ENCODE measurements at places on chromosomes 2 and 18.
A peak's percentile ranks its signal among the peaks of the same experiment; 100 is the strongest.

DNA sequence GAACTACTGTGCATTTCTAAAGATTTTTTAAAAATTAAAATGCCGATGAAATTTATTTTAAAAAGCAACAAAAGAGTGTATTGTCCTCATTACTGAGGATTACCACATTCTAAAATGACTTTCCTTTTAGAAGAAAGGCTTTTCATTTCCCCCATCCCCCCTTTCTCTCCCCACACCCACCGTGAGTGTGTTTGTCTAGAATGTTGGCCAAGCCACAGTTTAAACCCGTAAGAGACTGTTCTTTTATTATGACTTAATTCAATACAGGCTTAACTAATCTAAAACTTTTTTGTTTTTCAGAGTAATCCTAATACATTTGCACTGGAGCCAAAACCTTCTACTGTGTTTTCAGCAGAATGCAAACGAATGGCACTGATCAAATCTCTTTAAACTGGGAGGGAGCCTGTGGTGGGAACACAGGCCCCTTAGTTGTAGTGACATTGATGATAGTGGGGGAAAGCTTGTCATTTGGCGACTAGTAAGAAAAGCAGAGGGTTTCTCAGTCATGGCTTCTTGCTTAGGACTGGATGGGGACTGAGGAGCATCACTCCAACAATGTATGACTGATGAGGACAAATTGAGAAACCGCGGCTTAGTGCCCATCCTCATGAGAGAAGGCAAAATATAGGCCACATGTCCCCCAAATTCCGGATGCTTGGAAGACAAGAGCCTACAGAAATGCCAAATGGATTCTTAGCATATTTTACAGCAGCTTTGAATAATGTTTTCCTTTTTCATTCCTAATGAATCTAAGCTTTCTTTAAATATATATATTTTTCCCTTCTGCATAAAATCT lies 154.0 kb upstream of the SMIM21 start:
- no peak for DNase-seq

DNA sequence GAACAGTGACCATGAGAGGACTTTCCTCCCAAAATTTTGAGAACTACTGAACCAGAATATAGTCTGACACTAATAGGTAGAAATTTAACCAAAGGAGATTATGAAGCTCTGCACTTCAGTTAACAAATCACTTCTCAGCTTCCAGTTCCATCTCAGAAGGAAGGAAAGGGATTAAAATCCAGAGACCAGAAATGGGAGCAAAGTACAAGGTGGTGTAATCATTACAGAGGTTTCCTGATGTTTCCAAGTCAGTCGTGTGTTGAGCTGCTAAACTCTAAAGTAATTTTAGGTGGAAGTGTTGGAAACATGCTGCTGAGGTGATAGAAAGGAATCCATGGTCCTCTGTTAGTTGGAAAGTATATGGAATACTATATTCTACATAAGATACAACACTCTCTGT lies 10.8 kb downstream of the TYMS start:
- DNase-seq = no peak

DNA sequence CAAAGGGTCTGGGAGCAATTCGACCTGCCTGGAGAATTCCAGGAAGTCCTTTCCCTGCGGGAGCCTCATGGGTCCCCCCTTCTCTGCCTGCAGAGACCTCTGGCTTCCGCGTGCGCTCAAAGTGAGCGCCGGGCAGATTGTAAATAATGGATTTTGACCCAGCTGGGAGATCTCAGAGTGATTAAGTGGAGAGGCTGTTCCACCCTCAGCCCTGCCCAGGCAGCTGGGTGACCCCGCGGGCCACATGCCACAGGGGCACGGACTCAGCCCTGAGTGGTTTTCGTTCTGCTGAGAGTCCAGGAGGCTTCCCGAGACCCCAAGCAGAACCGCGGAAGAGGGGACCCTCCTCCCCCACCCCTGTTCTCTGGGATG lies 1.2 kb downstream of the KCNG2 start:
- DNase-seq = no peak

GRCh38 chr18:12468445-12468844 lies 60.7 kb downstream of the PRELID3A start:
- DNase-seq = no peak

DNA sequence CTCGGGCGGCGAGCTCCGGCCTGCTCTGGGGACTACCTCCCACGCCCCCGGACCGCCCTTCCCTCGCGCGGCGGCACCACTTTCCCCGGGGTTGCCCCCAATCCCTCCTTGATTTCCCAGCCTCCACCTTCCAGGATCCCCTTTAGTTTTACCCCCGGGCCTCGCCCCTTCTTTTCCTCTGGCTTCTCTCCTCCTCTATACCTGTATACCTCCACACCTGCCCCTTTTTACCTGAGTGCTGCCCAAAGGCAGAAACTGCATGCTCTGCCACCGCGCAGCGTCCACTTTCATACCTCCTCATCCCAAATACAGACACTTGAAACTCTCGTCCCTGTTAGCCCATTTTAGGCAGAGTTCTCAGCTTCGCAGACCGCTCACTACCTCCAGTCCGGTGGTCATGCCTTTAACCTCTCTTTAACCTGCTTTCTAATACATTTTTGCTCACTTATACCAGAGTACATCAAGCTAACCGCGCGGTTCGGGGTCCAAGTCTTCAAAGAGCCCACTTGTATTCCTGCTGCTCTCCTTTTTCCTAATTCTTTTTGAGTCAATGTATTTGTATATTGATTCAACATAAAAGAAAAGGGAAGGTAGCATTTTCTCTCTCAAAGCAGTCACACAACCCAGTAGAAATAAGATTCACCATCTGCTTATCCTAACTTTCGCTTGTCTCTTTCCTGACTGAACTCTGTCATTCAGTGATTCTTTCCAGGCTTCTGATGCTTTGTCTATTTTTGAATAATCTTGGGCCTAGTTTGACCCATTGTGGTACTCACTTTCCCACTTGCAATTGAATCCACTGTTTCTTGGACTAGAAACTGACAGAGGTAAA lies 901 bp downstream of the SPOPL start:
- DNase-seq = no peak

DNA sequence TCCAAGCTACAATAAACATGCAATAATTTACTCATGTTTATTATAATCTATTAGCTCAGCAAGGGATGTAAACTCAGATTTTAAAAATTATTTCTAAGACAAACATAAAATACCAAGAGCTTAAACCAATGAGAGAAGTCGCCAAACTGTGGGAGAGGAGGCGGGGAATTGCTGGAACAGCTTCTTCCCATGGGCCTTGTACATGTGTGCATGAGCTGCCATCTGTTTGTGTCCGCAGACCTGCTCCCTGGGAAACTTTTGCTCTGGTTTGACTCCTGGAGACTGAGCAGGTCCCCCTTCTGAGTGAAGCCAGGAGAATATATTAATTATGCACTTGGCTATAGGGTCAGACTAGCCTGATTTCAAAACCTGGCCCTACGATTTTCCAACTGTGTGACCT lies 655.9 kb upstream of the SOX11 start:
- DNase-seq = no peak

GRCh38 chr18:49189772-49190171 lies 239.0 kb upstream of the SMAD7 start:
- no peak for DNase-seq

DNA sequence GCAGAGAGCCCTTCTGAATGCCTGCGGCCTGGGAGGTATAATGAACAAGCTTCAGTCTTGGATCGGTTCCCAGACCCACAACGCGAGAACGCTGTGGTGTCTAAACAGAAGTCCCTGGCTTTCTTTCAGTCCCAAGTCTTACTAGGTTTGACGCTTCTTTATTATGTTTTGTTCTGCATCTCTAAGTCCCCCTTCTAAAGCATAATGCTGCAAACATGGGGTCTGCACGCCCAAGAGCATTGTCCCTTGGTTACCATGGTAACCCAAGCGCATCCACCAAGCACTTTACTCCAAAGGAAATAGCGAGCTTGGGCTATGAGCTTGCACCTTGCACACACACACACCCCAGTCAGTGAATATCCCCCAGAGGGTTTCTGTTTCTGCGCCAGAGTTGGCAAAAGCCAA lies 193.7 kb downstream of the INO80D start:
- DNase-seq = no peak

GRCh38 chr2:151363709-151364108 lies 6.3 kb downstream of the TNFAIP6 start:
- no peak for DNase-seq

- DNase-seq = no peak
Measured at GRCh38 chr2:196399096-196399495, 227.7 kb upstream of the STK17B start.

GRCh38 chr2:85719609-85720240 lies 25.6 kb downstream of the GNLY start:
- DNase-seq = no peak

DNA sequence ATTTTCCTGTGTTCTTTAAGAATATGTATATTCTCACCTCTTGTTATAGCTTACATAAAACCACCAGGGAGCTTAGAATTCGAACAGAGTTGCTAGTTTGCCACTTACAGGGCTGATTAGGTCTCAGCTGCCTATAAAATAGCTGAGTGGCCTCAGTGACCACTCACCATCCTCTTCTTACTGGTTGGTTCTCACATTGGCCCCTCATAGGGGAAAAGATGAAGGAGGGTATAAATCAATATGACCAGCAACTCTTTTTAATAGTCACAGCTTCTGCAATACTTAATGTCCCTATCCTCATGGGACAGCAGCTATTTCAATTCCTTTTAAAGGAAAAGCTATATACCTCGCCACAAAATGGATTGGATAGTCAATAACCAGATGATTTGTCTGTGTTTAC lies 199.4 kb upstream of the CDH20 start:
- no peak for DNase-seq

GRCh38 chr2:30310955-30311354 lies 79.6 kb downstream of the LBH start:
- DNase-seq = no peak

GRCh38 chr2:203437511-203437910 lies 97.6 kb downstream of the RAPH1 start:
- no peak for DNase-seq

DNA sequence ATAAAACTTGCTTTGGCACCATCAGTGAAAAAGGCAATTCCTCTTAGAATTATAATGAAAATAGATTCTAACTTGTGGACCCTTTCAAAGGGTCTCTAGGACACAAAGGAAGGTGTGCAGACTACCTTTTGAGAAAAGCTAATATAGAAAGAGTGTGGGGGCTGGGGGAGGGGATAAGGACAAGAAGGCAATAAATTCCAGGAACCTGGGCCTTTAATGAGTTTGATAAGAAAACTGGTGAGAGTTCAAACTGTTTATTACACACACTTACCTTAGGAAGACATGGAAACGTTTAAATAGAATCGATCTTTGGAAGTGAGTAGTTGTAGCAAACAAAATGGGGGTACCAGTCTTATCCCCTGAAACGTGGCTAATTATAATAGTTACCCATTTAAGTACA lies 39.6 kb upstream of the PGAP1 start:
- no peak for DNase-seq

- no peak for DNase-seq
Measured at GRCh38 chr18:44957461-44957860, 276.8 kb downstream of the SETBP1 start.

- DNase-seq = no peak
Measured at GRCh38 chr18:26502823-26503222, 45.5 kb downstream of the KCTD1 start.

DNA sequence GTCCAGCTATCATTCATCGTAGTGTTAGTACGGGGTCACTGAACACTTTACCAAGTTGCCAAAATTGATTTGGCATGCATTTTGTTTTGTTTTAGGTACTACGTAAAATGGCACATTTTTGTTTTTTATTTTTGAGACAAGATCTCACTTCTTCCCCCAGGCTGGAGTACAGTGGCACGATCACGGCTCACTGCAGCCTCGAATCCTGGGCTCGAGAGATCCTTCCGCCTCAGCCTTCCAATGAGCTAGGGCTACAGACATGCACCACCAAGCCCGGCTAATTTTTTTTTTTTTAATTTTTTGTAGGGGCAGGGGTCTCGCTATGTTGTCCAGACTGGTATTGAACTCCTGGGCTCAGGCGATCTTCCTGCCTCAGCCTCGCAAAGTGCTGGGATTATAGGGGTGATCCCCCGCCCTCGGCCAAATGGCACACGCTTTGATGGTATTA lies 786 bp downstream of the TAF1B start:
- DNase-seq = peak; percentile 9

DNA sequence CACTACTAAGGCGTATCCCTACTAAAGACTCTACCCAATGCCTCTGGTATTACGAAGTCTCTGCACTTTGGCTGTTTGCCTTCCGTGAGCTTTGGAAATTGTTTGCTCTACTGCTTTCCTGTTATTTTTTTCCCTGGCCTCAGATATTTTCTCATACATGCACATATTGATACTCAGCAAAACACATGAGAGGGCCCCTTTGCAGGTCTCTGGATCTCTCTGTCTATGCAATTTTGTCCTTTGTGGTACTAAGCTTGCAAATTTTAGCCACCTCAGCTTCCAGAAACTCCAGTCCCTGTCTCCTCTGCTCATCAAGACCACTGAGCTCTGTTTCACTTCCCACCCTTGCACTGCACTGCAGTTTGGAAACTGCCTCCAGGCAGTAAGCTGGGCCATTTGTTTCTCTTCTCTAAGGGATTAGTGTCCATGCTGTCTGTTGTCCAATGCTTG lies 46.6 kb downstream of the TAF1B start:
- no peak for DNase-seq

DNA sequence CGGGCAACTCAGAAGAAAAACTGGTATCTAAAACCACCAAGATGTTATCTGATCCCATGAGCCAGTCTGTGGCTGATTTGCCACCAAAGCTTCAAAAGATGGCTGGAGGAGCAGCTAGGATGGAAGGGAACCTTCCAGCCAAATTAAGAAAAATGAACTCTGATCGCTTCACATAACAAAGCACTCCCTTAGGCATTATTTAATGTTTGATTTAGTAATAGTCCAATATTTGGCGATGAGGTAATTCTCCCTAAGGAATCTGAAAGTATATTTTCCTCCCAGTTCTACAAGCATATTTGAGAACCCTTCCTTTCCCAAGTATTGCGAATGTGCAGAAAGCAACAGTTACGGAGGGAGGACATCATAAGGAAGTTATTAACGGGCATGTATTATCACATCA lies 156.6 kb downstream of the KCNJ3 start:
- no peak for DNase-seq

DNA sequence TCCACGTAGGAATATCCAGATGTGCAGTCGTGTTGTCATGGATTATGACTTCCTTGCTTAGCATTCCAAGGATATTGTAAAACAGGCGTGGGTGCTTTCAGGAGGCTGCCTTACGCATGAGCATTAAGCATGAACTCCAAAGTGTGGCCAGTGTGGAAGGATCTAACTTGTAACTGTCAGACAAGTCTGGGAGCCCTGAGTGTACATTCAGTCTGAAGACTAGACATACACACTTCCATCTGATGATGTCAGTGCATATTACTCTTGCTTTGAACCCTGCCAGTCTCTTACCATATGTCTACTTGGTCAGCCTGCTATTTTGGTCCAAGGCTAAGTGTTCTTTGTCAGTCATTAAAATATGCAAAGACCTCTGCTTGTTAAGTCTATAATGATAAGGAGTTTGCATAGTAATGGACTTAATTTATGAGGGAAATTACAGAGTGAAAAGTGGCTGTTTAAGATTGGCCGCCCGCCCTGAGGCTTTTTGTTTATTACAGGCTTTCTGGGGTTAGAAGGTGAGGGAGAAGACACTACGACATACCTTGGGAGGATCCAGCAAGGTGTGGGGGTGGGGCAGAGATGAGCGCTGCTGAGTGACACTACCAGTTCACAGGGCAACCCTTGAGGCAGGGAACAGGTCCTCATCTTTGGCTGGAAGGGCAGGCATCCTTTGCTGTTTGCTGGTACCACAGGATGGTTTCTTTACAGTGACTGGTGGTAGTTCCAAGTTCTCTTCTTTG lies 48.3 kb downstream of the CABLES1 start:
- no peak for DNase-seq

GRCh38 chr2:3361518-3362389 lies 15.9 kb downstream of the EIPR1 start:
- DNase-seq = no peak

- no peak for DNase-seq
Measured at GRCh38 chr18:55552526-55553189, 35.3 kb downstream of the TCF4 start.
